ENCODE measurements at places on chromosomes 3 and 15.
A peak's percentile ranks its signal among the peaks of the same experiment; 100 is the strongest.

DNA sequence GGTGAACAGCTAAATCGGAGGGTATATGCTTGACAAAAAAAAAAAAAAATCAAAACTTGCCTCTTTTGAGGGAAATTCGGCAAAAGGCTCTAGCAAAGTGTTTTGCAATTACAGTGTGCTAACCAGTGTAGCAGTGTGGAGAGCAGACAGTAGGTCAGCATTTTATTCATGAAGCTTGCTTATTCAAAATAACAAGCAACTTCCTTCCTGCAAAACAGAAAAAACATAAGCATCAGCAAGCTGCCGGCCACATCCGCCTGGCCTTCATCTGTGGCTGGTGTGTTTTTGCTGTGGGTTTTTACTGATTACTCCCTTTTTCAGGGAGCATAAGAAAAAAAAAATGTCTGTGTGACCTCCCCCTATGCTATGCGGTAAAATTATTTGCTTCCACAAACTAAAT is 434.1 kb downstream of the OCA2 start:
- no peak for DNase-seq

DNA sequence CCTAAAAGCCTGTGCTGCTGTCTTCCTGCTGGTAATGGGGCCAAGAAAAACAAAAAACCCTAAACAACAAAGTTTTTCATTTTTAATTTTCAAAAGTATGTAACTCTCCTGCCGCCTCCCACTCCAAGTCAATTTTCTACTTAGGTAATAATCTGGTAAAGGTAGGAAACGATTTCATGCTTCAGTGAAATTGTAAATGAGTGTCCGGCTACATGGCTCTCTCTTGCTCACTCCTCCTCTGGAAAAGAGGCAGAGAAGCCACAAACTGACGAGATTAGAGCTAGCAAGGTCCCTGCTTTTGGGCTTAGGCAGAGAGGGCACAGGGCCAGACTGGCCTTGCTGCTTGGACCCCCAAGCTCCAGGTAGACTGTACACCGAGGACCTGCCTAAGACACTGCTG is 23.5 kb downstream of the KLHL25 start:
- DNase-seq = no peak

DNA sequence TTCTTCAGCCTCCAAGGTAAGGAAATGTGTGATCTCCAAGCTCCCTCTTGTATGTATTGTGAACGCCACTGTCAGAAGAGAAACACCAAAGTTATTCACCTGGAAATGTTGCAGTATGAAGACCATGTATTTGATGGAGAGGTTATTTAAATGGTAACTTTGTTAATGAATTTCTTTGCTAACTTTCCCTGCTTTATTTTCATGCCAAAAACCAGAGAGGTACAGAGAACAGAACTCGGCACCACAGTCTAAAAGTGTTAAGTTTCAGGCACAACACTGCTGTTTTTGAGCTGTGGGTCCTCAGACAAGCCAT is 73.1 kb upstream of the TNFSF10 start:
- no peak for DNase-seq

DNA sequence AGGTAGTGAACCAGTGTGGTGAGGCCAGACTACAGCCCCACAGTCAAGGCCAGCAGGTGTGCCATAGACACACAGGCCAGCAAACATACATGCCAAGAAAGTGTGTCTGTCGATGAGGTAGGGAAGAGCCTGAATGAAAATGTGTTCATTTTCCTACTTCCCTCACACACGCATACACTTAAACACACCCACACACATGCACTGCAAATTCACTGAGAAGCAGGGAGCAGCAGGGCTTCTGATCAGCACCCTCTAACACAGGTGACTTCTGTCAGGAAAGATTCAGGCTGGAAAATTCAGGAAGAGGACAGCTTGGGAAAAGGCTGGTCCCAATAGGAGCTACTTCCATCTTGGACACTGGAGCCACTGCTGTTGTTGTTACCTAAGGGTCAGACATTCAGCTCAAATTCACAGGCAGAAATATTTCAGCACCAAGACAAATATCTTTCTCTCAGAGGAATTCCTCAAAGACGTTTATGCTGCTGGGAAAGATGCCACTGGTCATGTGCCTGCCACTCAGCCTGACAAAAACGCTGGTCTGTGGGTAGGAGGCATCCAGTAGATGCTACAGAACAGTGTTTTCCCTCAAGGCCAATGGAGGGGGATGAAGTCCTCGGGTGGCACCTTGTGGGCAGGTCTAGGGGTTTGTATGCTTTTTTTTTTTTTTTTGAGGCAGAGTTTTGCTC is 40.9 kb upstream of the LARS2 start:
- DNase-seq = no peak

- DNase-seq = peak; percentile 48
Observed at GRCh38 chr15:49645941-49646340, 25.1 kb downstream of the DTWD1 start.

- DNase-seq = no peak
Observed at GRCh38 chr15:65249641-65250040, 37.0 kb downstream of the PARP16 start.

DNA sequence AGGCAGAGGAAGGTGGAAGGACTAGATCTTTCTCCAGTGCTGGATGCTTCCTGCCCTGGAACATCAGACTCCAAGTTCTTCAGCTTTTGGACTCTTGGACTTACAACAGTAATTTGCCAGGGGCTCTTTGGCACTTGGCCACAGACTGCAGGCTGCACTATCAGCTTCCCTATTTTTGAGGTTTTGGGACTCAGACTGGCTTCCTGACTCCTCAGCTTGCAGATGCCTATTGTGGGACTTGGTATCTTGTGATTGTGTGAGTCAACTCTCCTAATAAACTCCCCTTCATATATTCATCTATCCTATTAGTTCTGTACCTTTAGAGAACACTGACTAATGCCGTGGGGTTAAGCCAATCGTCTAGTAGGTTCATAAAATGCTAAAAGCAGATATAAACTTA is 8.8 kb upstream of the B3GNT5 start:
- no peak for DNase-seq

- no peak for DNase-seq
Observed at GRCh38 chr15:77506311-77507142, 85.8 kb downstream of the HMG20A start.

DNA sequence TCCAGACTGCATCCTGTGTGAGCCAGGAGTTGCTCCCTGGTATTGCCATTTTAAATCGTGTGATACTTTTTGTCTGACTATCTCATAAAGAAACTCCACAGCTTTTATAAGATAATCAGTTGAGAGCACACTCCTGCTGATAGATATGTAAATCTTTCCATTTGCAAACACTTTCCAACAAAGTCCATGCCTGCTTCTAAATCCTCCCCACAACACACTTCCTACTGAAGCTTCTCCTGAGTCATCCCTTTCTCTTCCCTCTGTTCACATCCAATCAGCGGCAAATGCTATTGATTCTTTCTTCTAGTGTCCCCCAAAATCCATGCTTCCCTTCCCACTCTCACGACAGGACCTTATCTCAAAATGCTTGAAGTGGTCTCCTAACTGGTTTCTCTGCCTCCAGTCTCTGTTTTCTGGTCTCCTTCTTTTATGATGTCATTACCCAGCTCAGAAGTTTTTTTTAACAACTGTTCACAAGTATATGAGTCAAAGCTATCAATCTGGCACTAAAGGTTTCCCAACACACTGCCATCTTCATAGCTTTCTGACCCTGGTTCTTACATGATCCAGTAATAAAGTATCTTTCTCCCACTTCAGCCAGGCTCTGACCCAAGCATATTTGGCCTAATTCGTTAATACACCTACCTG is 4.5 kb upstream of the WWTR1 start:
- DNase-seq = no peak

- no peak for DNase-seq
Observed at GRCh38 chr3:40899286-40899712, 300.0 kb upstream of the CTNNB1 start.

DNA sequence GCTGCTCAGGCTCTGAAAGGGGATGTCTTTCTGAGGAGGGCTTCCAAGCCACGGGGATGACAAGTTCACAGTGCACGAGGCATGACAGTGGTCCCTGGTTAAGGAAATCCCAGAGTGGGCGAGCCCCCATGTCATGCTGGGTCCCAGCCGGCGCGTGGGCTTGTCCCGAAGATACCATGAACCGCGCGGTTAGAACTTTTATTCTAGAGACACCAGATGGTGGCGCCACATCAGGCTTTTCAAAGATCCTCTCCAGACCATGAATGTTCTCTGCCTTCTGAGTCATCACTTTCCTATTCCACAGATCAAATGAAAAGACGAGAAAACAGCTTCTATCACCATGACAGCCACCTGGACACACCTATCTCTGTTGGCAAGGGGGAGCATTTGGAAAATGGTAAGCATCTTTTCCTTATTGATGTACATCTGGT is 227.8 kb upstream of the LYSMD4 start:
- DNase-seq = no peak

DNA sequence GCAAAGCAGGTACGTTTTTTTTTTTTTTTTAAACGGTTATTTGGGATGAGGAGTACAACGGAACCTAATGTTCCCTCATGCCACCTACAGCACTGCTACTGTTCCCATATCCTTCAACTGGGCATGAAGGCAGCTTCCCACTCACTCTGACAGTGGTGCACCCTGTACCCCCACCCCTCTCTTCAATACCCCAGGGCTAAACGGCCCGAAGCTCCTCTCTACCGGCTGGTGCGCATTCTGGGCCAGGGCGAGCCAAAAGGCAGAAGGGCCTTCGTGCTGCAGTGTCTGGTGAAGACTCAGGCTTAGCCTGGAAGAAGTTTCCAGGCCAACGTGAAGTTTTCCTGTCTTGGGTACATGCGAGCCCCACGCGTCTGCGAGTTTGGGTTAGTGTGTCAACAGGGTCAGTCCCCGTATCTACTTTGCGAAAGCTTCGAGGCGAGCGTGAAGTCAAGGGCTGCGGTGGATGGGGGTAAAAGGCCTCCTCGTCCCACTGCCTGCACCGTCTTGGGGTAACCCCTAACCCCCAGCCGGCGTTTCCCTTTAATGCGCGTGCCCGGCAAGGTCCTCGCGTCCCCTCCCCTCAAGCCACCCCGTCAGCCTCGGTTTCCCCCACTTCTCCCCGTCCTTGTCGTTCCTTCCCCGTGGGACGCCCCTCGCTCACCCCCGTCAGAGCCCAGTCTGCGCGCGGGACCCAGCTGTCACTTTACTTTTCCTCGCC is 765 bp upstream of the UBE2E2 start:
- DNase-seq = no peak

DNA sequence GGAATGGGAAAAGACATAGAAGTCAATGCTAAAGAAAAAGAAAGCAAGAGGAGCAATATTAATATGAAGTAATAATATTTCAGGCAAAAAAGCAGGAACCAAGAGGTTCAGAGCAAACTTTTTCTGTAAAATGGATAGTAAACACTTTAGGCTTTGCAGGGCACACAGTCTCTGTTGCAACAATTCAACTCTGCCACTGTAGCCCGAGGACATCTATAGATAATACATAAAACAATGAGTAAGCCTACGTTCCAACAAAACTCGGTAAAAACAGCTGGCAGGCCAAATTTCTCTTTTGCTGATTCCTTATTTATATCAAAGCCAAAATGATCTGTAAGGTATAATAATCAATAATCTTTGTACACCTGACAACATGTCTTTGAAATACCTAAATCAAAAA is 56.8 kb downstream of the SMAD6 start:
- no peak for DNase-seq

- DNase-seq = no peak
Observed at GRCh38 chr15:51270706-51271105, 67.7 kb downstream of the CYP19A1 start.

DNA sequence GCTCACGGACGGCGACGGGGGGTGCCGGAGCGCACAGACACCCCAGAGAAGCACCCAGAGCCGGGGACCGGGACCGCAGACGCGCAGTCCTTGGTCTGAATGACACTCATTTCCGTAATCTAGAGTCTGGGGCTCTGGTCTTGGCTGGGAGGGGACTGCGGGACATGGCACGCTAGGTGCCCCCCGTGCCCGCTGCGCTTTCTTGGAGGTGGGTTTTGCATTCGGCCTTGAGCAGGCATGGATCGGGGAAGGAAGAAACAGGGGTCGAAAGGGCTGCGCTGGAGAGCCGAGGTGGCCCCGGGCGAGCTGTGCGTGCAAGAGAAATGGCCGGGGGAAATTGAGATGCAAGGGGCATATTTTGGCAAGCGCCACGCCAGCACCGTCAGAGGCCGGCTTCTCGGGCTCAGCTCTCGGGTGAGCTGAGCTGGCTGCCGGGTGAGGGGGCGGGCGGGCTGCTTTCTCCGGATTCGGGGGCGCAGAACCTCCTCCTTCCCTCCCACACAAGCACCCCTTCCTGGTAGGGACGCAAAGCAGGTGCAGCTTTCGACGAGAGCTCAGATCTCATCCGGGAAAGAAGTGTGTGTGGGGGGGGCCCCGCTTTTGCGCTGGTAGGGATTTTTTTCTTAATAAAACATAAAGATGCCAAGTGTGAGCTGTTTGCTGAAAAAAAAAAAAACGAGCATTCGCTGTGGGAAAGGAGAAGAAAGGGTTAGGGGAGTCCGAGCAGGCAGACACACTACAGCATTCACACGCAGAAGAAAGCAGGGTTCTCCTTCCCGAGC is 963 bp upstream of the NTRK3 start:
- no peak for DNase-seq

DNA sequence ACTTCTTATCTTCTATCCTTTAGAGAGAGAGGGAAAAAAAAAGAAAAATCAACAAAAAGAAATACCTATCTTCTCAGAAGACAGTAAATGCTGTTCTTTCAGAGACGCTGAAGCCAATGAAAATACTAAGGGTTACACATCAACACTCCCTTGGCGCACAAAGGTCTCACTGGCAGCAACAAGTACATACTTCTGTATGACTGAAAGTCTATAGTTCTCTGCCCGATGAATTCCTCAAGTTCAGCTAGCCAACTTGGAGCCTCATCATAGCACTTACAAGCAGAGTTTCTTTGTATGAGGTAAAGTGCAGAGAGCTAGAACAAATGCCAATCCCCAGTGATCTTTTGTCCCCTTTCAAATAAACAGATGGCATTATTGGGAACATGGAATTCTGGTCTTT is 62.7 kb downstream of the CPNE4 start:
- DNase-seq = no peak

- no peak for DNase-seq
Observed at GRCh38 chr15:75929799-75930565, 26.3 kb downstream of the FBXO22 start.

- peak; percentile 34 for DNase-seq
Observed at GRCh38 chr3:40800343-40800742, 275.6 kb downstream of the ZNF621 start.

DNA sequence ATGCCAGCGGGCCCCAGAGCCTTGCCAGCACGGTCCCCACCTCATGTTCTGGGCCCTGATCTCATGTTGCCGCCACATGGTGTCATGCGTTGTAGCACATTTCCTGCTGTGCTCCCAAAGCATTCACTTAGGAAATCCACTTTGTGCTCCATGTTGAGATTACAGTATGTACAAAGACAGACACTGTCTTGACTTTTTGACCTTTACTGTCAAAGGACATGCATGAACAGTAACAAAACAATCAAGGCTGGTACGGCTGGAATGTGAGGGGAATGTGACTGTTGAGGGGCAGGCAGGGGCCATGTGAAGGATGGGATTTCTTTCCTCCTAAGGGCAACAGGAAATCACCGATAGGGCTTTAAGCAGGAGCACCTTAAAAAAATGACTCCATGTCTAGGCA is 53.3 kb upstream of the RPL32 start:
- no peak for DNase-seq

DNA sequence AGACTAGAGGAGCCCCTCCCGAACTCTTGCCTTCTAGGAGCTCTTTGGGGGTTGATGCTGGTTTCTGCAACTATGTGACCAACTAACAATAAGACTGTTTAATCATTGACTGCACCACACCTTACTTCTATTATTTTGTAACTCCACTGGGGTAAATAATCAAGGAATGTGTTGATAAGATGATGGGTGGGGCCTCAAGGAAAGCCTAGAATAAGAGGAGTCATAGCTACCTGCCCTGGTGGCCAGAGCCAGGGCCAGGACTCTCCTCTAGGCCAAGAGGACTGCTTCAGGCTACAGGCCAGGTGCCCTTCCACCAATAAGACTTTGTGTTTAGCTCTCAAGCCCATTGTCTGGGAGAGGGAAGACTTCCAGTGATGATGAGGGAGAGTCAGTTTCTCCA is 41.2 kb upstream of the PIAS1 start:
- no peak for DNase-seq

All from fibroblast of skin of left quadriceps (primary cell).